Activated CD8-positive, alpha-beta memory T cell treated with anti-CD3 and anti-CD28 coated beads, Interleukin-2, amount 50 U/mL, for 4 hours (primary cell): ENCODE measurements at places on chromosomes 11 and 22.
A peak's percentile ranks its signal among the peaks of the same experiment; 100 is the strongest.

DNA sequence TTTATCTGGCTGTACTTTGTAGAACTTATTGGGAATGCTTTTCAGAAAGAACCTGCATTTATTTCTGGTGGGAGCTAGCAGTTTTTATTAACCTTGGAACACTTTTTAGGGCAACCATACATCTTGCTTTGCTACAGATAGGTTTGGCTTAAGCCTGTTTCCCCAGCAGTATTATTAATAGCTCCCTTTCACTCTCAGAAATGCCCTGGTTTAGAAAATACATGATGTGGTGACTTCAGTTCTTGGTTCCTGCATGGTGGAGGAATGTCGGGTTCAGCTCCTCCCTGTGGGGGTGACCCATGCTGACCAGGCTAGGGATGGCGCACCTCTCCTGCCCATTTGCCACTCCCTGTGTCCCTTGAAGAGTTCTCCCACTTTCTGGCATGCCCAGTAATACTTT is 28.2 kb downstream of the ZBED4 start:
- DNase-seq = no peak

DNA sequence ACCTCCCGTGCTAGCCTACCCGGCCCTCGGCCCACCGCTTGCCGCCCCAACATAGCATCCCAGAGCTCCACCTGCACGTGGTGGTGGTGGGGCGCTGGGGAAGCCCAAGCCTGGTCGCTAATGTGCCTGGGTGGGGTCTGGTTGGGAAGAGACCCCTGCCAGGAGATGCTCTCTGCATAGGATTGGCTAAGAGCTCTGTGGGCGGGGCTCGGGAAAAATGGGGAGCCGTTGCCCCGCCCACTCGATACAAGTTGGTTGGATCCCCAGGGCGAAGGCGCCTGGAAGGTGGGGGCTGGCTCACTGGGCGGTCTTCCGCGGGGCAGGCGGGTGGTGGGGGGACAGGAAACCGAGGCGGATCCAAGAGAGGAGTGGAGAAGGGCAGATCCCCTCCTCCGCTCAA is 7.6 kb downstream of the LRRC10B start:
- no peak for DNase-seq

GRCh38 chr11:44494785-44495184 is 70.7 kb upstream of the CD82 start:
- DNase-seq = no peak

DNA sequence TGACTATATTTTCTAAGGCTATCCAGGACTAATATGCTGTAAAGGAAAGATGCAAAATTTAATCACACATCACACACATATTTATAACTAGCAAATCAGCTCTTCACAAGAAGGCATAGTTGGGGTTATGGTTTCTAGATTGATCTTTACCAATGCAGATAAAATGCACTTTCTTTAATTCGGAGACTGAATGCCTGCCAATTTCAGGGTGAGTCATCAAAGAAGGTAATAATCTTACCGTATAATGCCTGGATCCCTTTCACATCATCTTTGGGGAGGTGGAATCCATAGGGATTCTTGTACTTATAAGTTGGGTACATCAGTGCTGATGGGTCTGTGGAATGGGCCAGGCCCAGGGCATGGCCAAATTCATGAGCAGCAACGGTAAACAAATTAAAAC is 16.4 kb downstream of the MMP20 start:
- DNase-seq = no peak

DNA sequence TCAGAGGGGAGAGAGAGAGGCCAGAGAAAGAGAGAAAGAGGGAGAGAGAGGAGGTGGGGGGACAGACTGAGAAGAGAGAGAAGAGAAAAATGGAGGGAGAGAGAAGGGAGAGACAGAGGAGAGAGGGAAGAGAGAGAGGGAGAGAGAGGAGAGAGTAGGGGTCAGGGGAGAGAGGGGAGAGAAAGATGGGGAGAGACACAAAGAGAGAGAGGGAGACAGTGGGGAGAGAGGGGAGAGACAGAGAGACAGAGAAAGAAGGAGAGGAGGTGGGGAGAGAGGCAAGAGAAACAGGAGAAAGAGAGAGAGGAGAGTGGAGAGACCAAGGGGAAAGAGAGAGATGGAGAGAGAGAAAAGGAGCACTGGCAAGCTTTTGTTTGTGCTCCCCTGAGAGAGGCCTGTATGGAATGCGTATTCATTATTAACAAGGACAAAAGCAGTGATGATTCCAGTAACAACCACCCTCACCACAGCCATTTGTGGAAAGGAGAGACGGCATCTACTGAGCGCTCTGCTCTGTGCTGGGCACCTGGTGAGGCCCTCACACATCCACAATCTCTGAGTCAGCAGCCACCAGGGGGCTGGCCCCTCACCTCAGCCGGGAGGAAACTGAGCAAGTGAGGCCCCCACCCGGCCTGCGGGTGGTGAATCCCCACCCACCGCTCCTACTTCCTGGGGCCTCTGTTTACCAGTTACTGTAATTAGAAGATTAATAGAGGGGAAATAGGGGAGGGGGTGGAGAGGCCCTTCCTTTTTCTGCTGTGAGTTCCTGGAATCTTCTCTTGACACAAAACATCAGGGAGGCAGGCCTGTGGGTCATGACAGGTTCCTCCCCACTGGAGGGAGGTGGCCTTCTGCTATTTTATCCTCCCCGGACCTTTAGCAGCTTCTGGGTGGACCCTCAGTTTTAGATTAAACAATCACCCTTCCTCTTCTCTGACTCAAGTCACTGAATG is 14.6 kb upstream of the MIAT start:
- peak; percentile 87 for DNase-seq

DNA sequence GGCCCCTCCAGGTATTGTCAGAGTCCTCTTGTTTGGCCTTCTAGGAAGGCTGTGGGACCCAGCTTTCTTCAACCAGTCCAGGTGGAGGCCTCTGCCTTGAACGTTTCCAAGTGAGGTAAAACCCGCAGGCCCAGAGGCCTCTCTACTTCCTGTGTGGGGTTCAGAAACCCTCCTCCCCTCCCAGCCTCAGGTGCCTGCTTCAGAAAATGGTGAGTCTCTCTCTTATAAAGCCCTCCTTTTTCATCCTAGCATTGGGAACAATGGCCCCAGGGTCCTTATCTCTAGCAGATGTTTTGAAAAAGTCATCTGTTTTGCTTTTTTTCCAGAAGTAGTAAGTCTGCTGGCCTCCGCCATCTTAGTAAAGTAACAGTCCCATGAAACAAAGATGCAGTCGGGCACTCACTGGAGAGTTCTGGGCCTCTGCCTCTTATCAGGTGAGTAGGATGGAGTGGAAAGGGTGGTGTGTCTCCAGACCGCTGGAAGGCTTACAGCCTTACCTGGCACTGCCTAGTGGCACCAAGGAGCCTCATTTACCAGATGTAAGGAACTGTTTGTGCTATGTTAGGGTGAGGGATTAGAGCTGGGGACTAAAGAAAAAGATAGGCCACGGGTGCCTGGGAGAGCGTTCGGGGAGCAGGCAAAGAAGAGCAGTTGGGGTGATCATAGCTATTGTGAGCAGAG is at the start of gene CD3E:
CD3E (plus strand) TSS at position 163 of the 681 bp plus-strand sequence; CDS start at position 386, 223 bp downstream.
- peak; percentile 57 for DNase-seq

DNA sequence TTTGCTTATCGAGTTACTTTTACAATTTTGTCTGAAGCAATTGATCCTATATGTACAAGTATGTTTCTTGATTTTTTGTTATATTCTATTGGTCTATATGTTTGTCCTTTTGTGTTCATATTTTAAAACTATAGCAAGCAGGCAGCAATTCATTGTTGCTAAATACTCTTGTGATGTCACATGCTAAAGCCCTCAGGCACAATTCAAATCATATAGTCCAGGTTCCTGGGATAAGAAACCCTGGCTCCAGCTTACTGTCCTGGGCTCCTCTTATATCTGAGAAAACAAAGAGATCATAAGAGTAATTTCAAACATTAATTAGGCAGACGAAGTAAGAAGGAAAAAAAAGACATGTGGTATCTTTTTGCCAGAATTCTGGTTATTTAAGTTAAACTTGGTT is 6.6 kb upstream of the CCDC83 start:
- no peak for DNase-seq

- DNase-seq = no peak
Measured at GRCh38 chr11:8732748-8733241, 50.2 kb downstream of the RPL27A start.

DNA sequence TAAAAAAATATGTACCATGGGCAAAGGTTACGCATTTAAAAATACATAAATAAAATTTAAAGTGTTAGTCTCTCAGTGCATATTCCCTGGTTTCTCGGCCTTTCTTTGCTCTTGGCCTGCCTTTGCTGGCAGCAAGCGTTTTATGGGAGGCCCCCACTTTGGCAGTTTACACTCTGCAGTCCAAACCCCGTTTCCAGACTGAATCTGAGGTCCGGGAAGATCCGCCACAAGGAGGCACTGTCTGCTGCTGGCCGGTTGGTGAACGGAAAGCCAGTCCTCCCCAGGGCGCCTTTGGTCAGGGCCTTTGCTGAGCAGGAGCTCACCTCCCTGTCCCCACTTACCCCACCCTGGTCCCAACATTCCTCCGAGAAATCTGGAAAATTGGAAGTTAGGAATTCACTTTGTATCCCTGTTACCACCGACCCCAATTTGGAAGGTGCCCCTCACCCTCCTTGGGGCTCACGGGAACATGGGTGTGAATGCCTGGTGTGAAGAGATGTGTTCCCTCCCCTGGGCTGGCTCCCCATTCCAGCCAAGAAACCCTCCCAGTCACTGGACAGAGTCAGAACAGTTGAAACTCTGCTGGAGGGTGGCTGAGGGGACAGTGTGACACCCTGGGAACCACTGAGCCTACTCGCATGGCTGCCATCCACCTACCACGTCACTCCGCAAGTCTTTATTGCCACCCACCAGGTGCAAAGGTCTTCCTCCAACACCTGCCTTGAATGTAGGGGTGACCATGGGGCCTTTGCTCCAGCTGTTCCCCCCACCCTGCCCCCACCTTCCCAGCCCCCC is 9.4 kb upstream of the SF1 start:
- peak; percentile 63 for DNase-seq

DNA sequence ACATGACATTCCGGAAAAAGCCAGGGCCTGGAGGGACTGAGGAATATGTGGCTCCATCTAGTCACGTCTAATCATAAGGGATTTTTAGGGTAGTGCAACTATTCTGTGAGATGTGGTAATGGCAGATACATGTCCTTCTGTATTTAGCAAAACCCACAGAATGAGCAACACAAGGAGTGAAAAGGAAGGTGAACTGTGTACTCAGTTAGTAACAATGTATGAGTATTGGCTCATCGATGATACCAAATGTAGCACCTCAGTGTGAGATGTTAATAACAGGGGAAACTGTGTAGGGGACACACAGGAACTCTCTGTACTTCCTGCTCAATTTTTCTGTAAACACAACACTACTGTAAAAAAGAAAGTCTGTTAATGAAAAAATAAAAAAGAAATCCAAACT is 42.0 kb upstream of the CARS1 start:
- no peak for DNase-seq

GRCh38 chr11:66159324-66159984 is 89.4 kb downstream of the PACS1 start:
- DNase-seq = no peak

DNA sequence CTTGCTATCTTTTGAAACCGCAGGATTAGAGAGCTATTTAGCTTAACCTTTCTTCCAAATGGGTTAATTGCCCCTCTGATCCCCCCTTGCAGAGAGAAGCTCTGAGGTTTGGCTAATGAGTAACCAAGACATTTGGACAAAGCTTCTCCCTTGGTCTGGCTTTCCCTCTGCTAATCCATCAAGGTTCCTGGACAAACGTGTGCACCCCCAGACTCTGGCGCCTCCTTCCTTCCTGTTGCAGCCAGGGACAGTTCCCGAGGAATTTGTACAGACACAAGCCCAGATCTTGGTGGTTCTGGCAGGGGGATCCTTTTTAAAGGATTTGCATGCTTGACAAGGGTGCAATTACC is 1.6 kb downstream of the KIAA1671 start:
- no peak for DNase-seq

DNA sequence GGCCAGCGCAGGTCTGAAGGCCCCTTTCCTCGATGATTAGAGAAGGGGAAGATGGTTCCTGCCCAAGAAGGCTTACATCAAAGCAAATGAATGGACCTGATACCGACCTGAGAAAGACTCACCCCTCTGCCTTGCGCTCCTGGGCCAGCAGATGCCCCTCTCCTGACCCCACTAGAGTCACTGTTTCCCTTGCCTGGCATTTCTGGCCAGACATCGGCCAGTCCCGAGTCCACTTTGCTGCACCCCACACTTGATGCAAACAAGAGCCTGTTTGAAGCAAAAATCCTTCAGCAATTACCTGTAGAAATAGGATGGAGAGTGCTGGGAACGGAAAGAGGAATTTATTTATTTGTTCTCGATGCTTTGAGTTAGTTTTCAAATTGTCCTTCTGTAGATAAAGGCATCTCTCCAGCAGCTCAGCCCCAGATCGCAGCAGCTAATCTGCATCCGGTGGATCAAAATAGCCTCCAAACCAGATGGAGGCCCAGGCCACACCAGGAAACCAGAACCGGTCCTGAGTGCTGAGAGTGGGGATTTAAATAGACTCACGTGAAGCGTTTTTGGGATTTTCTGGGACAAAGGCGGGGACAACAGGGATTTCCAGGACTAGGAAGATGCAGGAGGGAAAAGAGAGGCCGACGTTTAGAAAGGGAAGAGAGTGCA is 148.6 kb downstream of the TRIM29 start:
- DNase-seq = no peak

- DNase-seq = no peak
Measured at GRCh38 chr11:121588747-121589146, 136.0 kb upstream of the SORL1-AS1 start.

- DNase-seq = no peak
Measured at GRCh38 chr11:40328890-40329614, 1130.4 kb downstream of the LRRC4C start.

GRCh38 chr22:20745119-20745518 is 28.8 kb upstream of the SERPIND1 start:
- no peak for DNase-seq

GRCh38 chr11:94705419-94705818 is 62.7 kb upstream of the AMOTL1 start:
- DNase-seq = no peak

GRCh38 chr22:37163575-37164504 is 14.1 kb upstream of the IL2RB start:
- DNase-seq = no peak

GRCh38 chr22:47406180-47406834 is 643.9 kb downstream of the TBC1D22A start:
- no peak for DNase-seq

GRCh38 chr11:132901638-132902471 is 630.4 kb downstream of the OPCML start:
- DNase-seq = no peak

DNA sequence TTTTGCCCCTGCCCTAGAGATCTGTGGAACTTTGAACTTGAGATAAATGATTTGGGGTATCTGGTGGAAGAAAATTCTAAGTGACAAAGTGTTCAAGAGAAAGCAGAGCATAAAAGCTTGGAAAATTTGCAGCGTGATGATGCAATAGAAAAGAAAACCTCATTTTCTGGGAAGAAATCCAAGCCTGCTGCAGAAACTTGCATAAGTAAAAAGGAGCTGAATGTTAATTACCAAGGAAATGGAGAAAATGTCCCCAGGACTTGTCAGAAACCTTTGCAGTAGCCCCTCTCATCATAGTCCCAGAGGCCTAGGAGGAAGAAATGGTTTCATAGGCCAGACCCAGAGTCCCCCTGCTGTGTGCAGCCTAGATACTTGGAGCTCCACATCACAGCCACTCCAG is 686.9 kb downstream of the FAM181B start:
- DNase-seq = no peak

- DNase-seq = no peak
Measured at GRCh38 chr11:134476435-134477021, 64.5 kb upstream of the B3GAT1 start.

- no peak for DNase-seq
Measured at GRCh38 chr11:64090806-64091516, 55.2 kb downstream of the FLRT1 start.
